ENCODE measurements at places on chromosomes 1 and 21. TPM values are rescaled to one million over a fixed set of nuclear protein-coding genes. Genes with fewer than 3 reads are reported as not detected.

DNA sequence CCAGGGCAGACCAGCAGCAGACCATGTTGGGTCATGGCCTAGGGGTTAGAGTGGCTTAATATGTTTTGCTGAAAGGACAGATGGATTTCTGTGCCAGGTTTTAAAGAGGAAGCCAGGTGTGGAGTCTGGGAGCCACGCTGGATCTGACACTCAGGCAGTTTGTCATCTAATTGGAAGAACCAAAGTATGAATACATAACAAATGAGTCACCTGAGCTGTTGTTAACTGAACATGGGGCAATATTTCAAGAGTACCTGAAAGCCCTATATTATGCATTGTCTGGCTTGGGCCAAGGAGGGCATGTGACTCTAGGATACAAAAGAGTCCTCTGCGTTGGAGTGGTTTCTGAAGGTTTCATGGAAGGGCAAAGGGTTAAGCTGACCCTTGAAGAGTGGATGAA lies 70.6 kb downstream of the LMO4 start:
- DNase-seq: peak; percentile 32

DNA sequence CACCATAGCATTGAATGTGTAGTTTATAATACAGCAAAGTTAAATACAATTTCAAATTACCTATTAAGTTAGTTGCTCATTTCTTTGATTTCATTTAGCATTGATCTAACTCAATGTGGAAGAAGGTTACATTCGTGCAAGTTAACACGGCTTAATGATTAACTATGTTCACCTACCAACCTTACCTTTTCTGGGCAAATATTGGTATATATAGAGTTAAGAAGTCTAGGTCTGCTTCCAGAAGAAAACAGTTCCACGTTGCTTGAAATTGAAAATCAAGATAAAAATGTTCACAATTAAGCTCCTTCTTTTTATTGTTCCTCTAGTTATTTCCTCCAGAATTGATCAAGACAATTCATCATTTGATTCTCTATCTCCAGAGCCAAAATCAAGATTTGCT lies at the start of gene ANGPTL3:
TSS of gene ANGPTL3 (plus strand) at position 240 of the 400 bp plus-strand sequence. CDS start at position 287, 47 bp downstream.
- no peak for DNase-seq

Gene ASAP3
- total RNA-seq: 17.3 TPM

Gene WNT4
- total RNA-seq: not detected

Gene CFH
- 20.0 TPM for total RNA-seq

DNA sequence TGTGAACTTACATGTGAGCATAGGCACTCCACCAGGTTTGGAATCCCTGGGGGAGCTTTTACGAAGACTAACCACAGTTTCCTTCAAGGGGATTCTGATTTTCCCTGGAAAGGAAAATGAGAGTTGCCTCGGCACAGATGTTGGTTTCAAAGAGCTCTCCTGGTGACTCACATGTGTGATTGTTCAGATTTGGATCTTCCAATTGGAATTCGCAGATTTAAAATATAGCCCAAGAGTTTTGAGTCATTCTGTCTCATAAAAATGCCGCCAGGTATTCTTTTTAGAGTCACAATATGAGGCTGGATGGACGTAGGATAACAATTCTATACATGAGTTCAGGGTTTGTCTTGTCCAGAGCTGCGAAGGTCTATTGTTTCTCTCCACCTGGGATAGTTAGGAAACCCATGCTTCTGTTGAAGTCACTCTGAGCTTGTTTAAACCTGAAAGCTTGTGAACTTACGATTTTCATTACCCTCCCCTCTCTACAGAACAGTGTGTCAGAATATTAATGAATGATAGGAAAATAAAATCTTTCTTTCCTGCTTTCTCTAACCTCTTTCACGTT lies 64.9 kb downstream of the TGFB2 start:
- no peak for DNase-seq

DNA sequence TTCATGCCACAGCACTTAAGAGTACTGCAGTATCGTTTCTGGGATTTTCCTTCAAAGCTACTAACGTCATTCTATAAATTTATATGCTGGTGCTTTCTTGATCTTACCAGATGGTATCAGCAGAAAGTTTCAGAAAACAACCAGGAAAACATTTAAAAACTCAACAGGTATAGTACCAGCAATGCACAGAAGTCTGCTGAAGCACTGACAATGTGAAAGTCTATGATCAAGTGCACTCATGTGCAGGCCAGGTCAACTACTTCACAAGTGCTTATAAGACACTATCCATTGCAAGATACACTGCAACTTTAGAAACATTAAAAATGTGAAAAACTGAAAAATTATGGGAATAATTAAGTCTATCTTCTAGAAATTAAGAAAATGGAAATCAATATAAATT lies 34.7 kb downstream of the LYST start:
- DNase-seq: no peak

Gene MROH9
- total RNA-seq: not detected

Gene KRTAP13-2
- not detected for total RNA-seq

GRCh38 chr1:203769505-203770343 lies 4.7 kb downstream of the LAX1 start:
- peak; percentile 89 for DNase-seq

Gene TDRD5
- not detected for total RNA-seq

DNA sequence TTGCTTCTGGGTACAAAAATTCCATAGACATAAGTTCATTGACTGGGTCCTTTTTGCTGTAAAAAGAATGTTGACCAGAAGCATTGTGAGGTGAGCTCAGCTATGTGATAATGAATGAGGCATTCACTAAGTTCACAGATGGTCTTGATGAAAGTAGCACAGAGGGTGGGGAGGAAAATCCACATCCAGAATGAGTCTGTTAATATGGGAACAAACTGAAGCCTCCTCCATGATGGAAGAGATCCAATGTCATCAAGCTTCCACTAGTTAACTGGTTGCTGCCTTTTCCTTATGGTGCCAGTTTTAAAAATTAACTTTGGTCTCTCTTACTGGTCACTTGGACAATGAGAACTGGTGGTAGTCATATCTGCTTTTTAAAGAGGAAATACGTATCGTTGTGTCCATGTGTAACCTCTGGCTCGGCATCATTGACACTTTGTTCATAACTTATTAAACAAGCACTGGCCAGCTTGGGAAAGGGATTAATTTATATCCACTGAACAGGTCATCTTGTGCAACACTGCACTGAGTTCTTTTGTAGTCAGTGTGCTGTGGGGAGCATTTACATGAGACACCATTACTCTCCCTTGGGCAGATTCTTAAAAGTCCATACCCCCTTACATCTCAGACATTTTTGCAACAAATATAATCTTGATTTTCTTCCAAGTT lies 88.6 kb downstream of the ADAMTS1 start:
- no peak for DNase-seq

DNA sequence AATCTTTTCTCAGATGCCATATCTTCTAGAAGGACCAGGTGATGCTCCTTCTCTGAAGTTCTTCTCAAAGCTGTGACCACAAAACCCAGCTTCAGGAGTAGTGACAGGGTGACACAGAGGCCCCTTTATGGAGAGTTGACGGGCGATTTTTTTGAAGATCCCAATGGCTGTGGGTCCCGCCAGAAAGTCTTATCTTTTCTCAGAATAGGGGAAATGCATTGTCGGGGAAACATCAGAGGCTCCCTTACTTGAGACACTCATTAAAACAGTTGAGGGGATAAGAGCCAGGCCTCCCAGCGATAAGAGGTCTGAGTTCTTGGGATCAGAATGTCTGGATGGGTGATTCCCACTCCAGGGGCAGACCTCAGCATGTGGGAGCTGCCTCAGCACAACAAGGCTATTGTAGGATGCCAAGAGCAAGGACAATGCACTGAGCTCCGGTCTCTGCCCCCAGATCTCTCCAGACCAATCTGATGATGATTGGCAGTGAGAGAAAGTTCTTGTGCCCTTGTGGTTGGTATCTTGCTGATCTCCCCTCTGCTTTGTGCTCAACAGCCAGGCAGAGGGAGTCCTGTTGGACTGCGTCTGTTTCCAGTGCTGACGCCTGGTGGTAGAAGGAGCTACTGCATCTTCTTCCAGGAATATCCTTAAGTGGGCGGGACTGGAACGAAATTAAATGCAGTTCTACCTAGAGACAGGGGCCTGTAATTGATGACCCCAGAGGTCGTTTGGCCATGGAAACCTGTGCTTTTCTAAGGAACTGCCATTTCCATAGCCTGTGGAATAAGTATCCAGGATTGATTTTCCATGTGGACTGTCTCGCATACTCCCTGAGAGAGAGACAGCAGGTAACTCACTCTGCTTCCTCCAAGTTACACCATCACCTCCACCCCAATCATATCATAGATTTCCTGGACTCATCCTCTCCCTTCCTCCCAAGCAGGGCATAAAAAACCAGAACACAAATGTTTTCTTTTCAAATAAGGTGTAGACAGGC lies 6.8 kb upstream of the ACKR1 start:
- DNase-seq: peak; percentile 47

Gene SNRPE
- total RNA-seq: 265 TPM

- DNase-seq: no peak
These were observed 29.6 kb upstream of the RGS1 start for GRCh38 chr1:192545896-192546521.

- no peak for DNase-seq
These were observed 4.9 kb downstream of the PRKAB2 start for GRCh38 chr1:147167365-147167764.

- DNase-seq: no peak
These were observed 29.5 kb upstream of the ZNF496 start for GRCh38 chr1:247360991-247361731.

Gene ECM1
- 9.9 TPM for total RNA-seq

DNA sequence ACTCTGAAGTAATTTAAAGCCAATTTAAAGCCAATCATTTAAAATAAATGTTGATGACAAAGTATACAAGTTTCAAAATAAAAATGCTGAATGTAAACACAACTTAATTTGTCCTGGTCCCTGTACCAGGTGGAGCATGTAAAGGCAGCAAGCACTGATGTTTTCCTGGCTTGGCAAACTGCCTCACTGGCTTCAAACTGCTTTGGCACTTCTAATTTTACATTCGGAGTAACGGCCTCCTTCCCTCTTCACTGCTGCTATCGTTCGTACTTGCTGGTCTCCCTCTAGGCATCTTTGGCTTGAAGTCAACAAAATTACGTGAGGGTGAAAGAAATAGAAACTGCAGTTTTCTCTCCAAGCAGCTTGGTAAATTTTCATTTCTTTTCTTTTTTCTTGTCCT lies 287.9 kb downstream of the LTN1 start:
- DNase-seq: no peak

DNA sequence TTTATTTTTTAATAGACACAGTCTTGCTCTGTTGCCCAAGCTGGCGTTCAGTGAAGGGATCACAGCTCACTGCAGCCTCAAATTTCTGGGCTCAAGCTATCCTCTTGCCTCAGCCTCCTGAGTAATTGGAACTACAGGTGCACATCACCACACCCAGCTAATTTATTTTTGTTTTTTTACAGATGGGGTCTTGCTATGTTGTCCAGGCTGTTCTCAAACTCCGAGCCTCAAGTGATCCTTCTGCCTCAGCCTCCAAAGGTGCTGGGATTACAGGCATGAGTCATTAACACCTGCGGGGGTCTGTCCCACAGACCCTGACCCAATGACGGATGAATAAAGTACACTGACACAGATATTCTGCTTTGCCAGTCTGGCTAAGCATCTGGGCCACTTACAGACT lies 33.6 kb upstream of the ZZZ3 start:
- DNase-seq: no peak

Gene PADI3
- total RNA-seq: 7.3 TPM

Gene EFNA4
- 13.0 TPM for total RNA-seq

Gene NBL1
- total RNA-seq: 75.9 TPM

GRCh38 chr1:11238311-11238710 lies 24.0 kb downstream of the MTOR start:
- DNase-seq: no peak

- no peak for DNase-seq
These were observed 254.4 kb downstream of the AKT3 start for GRCh38 chr1:243595527-243596210.

GRCh38 chr1:160411271-160412027 lies 11.1 kb downstream of the VANGL2 start:
- DNase-seq: no peak

DNA sequence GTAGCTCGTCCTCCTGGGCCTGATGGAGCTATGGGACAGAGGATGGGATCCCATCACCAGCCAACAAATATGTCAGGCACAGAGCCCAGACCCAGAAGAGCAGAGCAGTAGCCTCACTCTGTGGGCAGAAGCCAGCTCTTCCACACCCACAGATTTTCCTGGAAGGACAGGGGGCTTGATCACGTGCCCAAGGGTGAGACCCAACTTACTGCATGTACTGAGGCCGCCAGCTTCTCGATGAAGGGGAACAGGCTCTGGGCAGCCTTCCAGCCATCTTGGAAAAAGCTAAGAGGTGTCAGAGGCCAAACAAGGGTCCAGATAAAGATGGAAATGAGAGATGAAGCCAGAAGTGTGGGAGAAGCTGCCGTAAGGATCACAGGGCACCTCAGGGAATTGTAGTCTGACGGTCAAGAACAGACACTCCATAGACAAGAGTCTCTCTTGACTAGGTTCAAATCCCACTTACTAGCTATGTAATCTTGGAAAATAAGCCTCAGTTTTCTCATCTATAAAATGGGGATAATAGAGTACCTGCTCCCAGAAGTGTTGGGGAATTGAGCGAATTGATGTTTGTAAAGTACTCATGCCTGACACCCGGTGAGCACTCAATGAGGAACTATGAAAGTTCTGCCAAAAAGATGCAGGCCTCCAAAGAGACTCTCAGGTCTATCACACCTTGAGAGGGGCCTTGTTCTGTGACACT lies 17.0 kb upstream of the TCEA3 start:
- no peak for DNase-seq

- DNase-seq: no peak
These were observed 358.9 kb downstream of the RPS6KC1 start for GRCh38 chr1:213409971-213410370.

DNA sequence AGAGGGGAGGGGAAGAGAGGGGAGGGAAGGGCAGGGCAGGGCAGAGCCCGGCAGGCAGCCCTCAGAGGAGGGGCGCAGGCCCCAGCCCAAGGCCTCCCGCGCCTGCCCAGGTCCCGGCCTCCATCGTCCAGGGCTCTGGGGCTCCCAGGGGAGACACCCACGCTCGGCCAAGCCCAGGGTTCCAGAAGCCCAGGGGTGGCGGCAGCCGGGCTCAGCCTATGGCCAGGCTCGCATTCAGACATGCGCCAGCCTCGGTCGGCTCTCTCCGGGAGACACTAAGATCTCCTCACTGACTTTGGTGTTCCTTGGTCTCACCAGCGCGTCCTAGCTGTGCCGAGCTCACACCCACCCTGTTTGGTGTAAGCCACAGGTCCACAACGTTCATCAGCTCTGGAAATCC lies 7.1 kb upstream of the ANKRD65 start:
- no peak for DNase-seq

DNA sequence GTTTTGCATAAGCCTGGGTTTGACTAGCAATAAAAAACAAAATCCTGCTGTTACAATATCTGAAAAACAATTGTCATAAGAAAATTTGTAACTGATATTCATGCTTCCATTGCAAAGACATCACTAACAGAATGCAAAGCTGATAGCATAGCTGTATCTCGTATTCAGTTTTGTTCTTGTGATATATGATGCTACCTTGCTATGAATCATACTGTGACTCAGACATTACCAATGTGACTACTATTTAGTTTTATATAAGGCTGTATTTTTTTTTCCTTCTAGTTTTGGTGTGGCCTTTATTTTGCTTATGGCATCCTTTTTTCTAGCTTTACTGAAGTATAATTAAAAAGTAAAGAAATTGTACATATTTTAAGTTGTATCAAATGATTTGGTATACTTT lies 1381.8 kb downstream of the MRPL39 start:
- DNase-seq: no peak

GRCh38 chr1:210747890-210748289 lies 386.1 kb downstream of the KCNH1 start:
- no peak for DNase-seq

Measured in MG63 (cell line).